ENCODE measurements at places on chromosomes 1 and 21.

DNA sequence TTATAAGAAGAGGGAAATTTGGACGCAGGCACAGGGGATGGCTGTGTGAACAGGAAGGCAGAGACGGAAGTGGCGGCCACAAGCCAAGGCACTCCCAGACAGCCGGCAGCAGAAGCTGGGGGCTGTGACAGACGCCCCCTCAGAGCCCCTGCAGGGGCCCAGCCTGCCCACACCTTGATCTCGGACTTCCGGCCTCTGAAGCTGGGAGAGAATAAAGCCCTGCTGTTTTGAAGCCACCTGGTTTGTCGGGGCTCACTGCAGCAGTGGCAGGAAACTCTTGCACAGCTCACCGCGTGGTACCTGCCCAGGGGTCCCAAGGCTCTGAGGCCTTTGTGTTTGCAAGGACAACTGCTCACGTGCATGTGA lies 13.7 kb downstream of the MEGF6 start:
- no peak overlapping the region for H3K27ac ChIP-seq
- peaks cover 15% of the 10 kb centered on the region for H3K4me1 ChIP-seq
- no peak for DNase-seq
- no peaks in the 10 kb centered on the region for H3K27me3 ChIP-seq
- no peaks in the 10 kb centered on the region for H3K36me3 ChIP-seq

GRCh38 chr1:92853299-92853698 lies 21.5 kb downstream of the RPL5 start:
- no peak overlapping the region for H3K4me3 ChIP-seq
- no peaks in the 10 kb centered on the region for H3K36me3 ChIP-seq
- H3K4me1 ChIP-seq = no peaks in the 10 kb centered on the region
- H3K27ac ChIP-seq = no peak overlapping the region
- no peak for DNase-seq

DNA sequence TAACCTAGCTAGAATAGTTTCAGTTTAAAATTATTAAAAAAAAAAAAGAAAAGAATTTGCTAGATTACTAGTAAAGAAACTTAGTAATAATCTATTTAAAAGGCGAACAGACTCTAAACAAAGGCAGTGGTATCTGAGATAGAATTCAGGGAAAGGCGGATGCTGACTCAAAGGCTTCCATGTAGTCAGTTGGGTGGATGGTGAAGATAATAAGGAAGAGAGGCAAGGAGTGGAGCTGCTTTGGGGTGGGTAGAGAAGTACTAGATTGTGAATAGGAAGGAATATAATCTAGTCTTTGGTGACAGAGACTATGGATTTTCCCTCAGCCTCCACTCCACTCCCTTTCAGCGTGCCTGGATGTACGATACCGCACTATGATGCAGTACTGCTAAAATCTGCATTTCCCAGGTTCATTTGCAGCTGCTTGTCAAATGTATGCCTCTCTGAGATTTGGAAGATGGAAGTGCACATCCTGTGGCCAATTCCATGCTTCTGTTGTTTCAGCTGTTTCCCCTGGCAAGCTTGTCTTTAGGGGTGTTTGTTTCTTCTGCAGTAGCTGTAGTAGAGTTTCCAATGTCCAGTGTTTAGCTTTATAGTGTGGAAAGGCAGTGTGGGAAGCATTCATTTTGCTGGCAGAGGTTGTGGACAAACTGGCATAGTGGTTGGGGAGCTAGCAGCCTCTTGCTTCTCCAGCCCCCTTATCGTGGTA lies 184.6 kb upstream of the NRIP1 start:
- H3K36me3 ChIP-seq = no peaks in the 10 kb centered on the region
- no peak overlapping the region for H3K4me3 ChIP-seq
- no peaks in the 10 kb centered on the region for H3K27me3 ChIP-seq
- no peaks in the 10 kb centered on the region for H3K4me1 ChIP-seq
- no peak for DNase-seq

DNA sequence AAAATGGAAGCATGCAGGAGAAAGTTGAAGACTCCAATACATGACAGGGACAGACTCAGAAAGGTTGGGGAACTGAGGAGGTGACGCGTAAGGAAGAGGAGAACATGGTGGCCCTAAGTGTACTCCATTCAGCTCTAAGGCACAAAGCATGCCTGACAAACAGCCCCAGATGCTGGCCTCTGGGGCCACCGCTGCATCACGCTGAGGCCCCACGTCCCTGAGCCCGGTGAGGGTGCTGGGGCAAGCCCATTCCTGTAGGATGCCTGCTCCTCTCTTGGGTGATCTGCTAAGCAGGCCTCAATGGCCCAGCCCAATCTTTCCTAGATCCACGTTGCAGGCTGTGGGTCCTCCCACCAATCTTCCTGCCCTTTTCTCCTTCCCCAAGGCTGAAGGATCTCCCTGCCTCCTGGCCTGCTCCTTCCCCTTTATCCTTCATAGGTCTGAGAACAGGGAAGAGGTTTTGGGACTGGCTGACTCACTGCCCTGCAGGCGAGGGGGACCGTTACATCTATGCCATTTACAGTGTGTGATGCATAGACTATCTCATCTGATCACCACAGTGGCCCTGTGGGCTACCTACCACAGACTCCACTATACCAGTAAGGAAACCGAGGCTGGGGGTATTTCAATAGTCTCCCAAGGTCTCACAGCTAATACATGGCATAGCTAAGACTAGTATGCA lies 16.8 kb upstream of the NID1 start:
- H3K4me1 ChIP-seq = peaks cover 16% of the 10 kb centered on the region
- H3K4me3 ChIP-seq = no peak overlapping the region
- no peaks in the 10 kb centered on the region for H3K27me3 ChIP-seq
- DNase-seq = no peak
- H3K36me3 ChIP-seq = no peaks in the 10 kb centered on the region
- H3K27ac ChIP-seq = no peak overlapping the region

DNA sequence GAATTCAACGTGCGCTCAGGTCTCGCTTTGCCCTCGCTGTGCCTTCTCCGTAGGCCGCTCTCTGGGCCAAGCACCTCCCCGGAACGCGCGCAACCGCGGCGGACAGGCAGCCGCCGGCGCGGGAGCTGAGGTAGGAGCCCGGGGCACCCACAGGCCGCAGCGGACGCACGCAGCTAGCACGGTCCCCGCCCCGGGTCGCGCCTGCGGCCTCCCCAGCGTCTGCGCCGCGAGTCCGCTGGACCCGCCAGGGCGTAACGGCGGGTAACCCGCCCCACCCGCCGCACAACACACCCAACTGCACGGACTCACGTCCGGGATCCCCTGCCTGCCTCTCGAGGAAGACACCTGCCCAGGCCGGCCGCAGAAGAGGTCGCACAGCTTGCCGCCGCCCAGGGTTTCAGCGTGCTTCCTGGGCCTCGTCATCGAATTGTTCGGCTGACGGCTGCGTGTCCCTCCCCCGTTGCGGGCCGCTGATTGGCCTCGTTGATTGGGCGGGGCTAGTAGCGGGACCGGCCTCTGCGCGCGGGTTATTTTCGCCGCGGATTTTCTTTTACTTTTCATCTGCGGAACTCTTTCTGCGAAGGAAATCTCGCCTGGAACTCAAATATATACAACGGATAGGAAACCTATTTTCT lies at the start of gene CLCC1:
Gene CLCC1 (minus strand): TSS at position 433 of the 635 bp plus-strand sequence. CDS start 13,047 bp downstream, outside the sequence.
- H3K4me1 ChIP-seq = peaks cover 11% of the 10 kb centered on the region
- H3K36me3 ChIP-seq = no peaks in the 10 kb centered on the region
- DNase-seq = peak; percentile 94
- H3K27me3 ChIP-seq = no peaks in the 10 kb centered on the region

GRCh38 chr1:22383526-22384294 lies 67.9 kb upstream of the ZBTB40 start:
- no peak for DNase-seq
- H3K36me3 ChIP-seq = no peaks in the 10 kb centered on the region
- H3K27ac ChIP-seq = no peak overlapping the region
- H3K4me3 ChIP-seq = no peak overlapping the region
- H3K27me3 ChIP-seq = no peaks in the 10 kb centered on the region
- peaks cover 6% of the 10 kb centered on the region for H3K4me1 ChIP-seq
